Astrocyte of the spinal cord (primary cell): ENCODE measurements at places on chromosomes 16 and 17.

- DNase-seq, result no peak
Observed at GRCh38 chr16:9302072-9302471, 210.6 kb downstream of the HAPSTR1 start.

DNA sequence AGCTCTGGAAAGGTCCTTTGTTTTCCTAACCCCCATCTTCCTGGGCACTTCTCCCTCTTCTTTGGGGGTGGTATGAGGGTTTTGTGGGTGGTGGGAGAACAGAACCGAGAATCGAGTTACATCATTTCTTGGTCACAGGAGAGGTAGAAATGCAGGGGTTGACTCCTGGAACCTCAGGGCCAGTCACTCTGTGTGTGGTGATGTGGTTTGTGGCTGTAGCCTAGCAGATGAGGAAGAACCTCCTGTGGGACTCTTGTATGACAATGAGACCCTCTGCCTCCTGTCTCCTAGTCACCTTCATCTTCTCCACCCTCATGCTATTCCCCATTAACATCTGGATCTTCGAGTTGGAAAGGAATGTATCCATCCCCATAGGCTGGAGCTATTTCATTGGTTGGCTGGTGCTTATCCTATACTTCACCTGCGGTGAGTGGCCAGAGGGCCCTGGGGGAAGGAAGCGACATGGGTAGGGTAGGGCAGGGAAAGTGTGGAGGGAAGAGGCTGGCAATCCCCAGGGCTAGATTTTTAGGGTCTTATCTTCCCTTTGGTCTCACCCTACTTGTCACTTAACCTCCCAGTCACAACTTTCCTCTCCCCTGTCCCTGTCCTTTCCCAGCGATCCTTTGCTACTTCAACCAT is 5.5 kb downstream of the ODF4 start:
- no peak for DNase-seq

- DNase-seq, result no peak
Observed at GRCh38 chr16:2469399-2470233, 1.5 kb upstream of the NTN3 start.

DNA sequence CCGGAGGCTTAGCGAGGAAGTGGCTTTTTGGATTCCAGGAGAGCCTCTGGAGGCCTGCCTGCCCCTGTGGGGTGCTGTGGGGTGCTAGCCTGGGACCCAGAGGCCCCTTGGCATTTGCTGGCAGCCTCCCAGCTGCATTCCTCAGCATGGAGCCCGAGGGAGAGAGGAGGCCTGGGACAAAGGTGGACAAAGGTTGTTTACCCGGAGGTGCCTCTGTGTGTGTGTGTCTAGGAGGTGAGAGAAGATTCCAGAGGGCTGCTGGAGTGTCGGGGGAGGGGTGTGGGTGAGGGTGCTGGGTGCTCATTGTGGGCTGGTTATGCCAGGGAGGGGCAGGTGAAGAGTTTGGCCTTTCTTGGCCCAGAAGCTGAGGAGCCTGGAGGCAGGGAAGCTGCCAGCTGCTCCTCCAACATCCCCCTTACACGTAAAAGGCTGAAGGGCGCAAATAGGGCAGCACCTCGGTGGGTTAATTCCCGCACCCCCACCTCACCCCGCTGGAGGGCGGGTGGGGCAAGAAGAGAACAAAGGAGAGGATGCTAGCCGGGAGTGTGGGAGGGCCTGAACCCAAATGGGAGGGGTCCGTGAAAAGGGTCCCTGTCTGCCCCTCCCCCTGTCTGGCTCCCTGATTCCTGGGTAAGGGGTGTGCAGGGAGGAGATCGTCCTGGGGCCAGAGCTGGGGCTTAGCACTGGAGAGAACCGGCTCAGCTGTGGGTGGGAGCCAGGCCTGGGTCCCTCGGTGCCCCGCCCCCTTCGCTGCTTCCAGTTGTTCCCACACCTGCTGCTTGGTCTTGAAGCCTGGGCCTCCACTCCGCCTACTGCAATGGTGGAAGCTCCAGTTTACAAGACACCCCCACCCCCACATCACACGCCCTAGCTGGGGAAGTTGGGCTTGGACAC is 9.9 kb downstream of the HEXIM2 start:
- no peak for DNase-seq

DNA sequence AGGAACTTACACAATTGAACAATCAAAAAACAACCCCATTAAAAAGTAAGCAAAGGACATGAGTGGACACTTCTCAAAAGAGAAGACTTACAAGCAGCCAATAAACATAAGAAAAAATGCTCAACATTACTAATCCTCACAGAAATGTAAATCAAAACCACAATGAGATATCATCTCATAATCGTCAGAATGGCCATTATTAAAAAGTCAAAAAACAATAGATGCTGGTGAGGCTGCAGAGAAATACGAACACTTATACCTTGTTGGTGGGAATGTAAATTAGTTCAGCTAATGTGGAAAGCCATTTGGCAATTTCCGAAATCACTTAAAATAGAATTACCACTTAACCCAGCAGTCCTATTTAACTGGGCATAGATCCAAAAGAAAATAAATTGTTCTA is 301.9 kb upstream of the KCNJ16 start:
- peak; percentile 57 for DNase-seq

DNA sequence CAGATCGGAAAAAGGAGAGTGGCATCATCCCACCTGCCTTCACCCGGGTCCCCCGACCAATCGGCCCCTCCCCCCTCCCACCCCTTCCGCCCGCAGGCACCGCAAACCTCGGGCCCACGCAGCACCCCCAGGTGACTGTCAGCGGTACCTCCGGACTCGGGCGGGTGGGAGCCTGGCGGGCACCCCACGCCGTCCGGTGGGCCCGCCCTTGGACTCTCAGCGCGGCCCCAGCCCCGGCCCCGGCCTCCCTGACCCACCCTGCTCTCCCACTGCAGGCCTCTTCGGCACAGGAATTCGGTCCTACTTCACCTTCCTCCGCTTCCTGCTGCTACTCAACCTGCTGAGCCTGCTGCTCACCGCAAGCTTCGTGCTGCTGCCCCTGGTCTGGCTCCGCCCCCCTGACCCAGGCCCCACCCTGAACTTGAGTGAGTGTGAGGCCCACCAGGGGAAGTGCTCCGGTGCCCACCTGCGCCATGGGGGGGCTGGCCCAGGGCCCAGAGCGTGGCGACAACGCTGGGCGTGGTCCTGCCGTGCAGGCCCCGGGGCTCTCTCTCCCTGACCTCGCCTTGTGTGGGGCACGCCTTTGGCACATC is 1.6 kb downstream of the TMC8 start:
- DNase-seq, result no peak

GRCh38 chr16:1538804-1539520 is 5.5 kb downstream of the TMEM204 start:
- DNase-seq, result no peak

GRCh38 chr16:85328676-85329058 is 216.4 kb upstream of the CIBAR2 start:
- DNase-seq, result no peak

DNA sequence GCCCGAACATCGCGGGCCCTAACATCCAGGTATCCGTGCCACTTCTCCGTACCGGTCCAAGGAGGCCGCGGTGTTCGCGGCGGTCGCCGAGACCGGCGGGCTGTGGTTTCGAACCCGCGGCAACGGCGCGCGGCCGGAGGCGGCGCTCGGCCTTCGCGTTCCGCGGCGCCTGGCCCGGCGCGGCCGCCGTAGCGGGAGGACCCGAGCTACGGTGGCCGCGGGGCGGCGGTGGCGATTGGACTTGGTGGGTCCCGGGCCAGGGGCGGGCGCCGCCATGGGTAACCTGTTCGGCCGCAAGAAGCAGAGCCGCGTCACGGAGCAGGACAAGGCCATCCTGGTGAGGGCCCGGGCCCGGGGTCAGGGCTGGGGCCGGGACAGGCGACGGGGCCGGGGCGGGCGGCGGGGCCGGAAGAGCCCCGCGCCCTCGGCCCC is at the start of gene CHMP6:
Gene CHMP6 (plus strand): TSS at position 197 of the 432 bp plus-strand sequence. CDS start 78 bp downstream, at position 275.
- DNase-seq, result peak; percentile 78

- peak; percentile 92 for DNase-seq
Observed at GRCh38 chr16:21260870-21261791, 17.0 kb downstream of the CRYM start.

DNA sequence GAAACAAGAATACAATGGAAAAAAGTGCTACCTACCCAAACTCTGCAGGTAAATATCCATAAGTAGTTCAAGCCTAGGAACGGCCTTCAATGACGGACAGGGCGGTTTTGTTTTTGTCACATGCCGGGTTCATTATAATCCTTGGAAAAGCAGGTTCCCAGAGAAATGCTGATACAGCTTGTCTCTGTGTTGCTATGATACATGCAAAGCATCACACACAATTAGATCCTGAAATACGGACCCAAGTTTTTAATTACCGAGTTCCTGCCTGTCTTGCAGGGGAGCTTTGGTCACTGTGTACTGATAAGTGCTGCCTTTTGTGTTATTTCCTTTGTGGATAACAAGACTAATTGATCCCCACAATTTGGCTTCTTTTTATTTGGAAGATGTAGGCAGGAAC is 217.4 kb downstream of the HAPSTR1 start:
- DNase-seq, result no peak

DNA sequence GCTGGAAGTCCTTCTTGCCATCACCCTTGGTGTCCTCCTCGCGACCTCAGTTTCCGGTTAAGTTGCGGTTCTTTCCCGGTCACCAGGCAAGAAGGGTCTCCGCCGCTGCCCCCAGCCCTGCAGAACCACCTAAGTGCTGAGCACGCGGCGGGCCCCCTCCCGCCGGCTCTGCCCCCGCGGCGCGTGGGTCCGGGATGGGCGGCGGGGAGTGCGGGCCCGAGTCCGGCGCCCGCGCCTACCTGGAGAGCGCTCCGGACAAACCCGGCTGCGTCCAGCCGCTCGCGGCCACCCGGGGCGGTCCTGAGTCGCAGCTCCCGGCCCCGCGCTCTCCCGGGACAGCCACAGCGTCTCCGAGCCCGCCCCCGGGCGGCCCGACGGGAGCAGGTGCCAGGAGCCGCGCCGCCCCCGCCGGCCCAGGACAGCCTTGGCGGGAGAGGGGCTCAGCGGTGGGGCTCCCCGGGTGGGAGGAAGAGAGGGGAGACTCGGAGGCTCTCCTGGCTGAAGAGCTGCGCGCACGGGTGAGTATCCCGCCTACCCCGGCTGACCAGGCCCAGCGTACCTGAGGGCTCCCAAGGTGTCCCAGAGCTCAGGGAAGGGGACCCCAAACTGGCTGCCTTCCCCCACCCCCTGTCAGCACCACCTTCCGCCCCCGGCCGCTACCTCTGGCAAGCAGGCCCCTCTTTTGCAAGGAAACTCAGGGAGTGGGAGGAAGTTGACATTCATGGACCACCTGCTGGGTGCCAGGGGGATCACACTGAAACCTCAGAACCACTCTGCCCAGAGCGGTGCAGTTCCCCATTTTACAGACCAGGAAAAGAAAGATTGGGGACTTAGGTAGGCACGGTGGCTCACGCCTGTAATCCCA is 22.2 kb upstream of the C17orf113 start:
- DNase-seq, result no peak

DNA sequence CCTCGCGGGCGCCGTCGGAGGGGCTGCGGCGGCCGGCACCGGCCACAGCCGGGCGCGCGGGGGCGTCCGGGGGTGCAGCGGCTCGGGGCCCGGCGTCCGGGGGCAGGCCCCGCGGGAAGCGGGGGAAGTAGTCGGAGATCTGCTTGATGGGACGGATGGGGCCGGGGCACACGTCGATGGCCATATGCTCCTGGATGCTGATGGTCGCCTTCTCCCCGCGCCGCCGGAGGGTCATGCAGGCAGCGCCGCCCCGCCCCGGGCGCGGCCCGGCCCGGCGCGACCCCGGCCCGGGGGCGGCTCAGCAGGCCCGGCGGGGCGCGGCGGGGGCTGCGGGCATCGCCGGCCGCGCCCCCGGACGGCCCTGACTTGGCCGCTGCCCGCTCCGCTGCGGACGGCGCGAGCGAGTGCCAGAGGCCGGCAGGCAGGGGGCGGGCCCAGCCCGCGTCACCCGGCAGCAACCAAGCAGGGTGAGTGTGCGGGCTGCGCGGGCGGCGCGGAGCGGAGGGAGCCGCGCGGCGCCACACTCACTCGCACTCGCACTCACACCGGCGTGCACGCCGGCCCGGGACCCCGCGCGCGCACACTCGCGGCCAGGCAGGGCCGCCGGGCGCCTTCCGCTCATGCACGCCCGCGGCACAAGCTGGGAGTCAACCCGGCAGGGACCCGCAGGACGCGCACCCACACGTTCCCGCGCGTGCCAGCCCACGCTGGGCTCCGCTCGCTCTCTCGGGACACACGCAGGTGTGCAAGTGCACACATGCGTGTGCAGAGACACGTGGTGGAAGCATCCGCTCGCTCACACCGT is at the start of gene DOC2B:
Gene DOC2B (minus strand): TSS at position 406 of the 805 bp plus-strand sequence. CDS start 171 bp downstream, at position 235.
- no peak for DNase-seq

DNA sequence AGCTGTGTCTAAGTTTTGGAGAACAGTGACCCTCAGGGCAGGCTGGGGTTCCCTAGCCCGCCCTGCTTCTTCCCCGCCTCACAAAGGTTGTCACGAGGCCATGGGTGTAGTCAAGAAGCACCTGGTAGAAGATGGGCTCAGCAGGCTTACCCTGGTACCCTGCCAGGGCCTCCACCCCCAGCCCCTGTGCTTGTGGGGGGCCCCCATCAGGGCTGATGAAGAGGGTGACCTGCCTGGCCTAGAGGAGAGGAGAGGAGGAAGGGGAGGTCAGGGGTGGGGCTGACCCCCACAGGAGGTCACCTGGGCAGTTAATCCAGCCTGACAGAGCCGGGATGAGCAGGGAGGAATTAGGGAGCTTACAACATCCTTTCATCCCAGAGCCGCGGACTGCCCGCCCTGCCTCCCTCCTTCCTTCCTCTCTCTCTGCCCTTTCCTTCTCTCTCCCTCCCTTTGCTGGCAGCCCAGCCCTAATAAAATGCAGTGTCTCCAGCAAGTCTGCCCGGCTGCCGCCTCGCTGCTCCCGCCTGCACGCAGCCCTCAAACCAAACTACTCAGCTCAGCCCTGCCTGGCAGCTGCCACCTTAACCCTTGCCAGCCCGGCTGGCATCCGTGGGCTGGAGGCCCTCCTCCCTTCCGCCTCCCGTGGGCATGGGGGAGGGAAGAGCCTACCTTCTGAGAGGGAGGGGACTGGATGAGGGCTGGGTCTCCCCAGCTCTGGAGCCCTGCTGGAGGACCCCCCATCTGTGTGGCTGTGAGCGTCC is 7.2 kb downstream of the DLX3 start:
- no peak for DNase-seq

GRCh38 chr16:50916040-50916439 is 174.2 kb downstream of the CYLD start:
- no peak for DNase-seq

GRCh38 chr17:59002126-59002525 is 104.6 kb downstream of the TRIM37 start:
- no peak for DNase-seq

GRCh38 chr17:33201283-33201682 is 91.8 kb downstream of the ASIC2 start:
- no peak for DNase-seq

GRCh38 chr16:89764711-89765201 is 43.4 kb downstream of the ZNF276 start:
- DNase-seq, result no peak

DNA sequence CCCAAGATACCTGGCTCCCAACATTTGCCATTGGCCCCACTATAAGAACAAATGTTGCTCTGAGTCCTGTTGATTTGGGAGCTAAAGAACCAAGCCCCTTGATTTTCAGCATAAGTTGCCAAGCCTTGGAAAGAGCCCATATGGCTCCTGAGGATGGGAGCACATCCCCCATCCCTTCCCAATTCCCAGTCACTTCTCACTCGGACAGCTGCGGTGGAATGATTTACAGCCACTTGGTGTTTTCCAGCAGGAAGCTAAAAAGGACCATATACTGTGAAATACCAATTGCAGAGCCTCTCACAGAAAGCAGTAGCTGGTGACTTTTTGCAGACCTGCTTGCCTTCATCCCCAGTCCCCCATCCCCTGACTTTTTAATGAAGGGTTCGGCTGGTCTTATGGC is 524.6 kb downstream of the GRIN2A start:
- DNase-seq, result no peak

- DNase-seq, result no peak
Observed at GRCh38 chr16:11526655-11527350, 59.9 kb downstream of the LITAF start.

- DNase-seq, result no peak
Observed at GRCh38 chr17:68204736-68205135, 43.1 kb upstream of the AMZ2 start.
